ENCODE measurements at places on chromosomes 6 and 20. TPM values are rescaled to one million over a fixed set of nuclear protein-coding genes. Genes with fewer than 3 reads are reported as not detected.

DNA sequence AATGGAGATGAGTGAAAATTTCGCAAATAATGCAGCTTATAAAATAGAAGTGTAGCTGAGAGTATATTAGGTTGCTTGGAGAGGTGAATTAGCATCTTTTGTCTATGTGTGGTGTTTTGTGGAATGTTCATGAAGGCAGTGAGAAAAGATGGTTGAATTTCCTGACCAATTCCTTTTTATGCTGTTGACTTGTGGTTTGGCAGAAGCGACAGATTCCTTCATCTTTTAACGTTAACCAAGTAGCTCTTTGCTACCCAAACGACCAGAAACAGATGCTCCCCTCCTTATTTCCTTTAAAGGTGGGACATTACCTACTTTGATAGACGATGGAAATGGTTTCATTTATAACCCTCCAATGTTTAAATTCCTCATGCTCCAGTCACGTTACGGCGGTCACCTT is 390.5 kb downstream of the QKI start:
- no peak overlapping the region for H3K4me3 ChIP-seq
- H3K27ac ChIP-seq: no peak overlapping the region
- no peaks in the 10 kb centered on the region for H3K36me3 ChIP-seq
- no peaks in the 10 kb centered on the region for H3K27me3 ChIP-seq

- no peak overlapping the region for H3K27ac ChIP-seq
- DNase-seq: no peak
- peaks cover 2% of the 10 kb centered on the region for H3K27me3 ChIP-seq
- H3K4me1 ChIP-seq: no peaks in the 10 kb centered on the region
Measured at GRCh38 chr6:125183391-125183790, 29.8 kb downstream of the TPD52L1 start.

DNA sequence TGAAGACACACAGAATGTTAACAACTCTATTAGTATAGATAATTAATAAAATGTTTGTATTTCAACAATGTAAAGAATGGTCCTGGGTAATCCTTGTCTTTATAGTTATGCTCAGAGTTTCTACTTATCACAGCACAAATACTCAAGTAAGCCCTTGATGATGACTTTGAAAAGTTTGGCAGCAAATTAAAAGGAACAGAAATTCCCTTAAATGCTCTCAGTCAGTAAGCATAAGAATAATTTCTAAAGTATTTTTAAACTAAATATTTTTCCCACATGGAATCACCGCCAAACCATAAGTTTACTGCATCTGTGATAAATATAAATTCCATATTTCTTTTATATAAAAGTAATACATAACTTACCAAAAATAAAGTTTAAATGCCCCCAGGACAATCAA is 96.1 kb downstream of the COL12A1 start:
- no peak overlapping the region for H3K27ac ChIP-seq
- H3K27me3 ChIP-seq: no peaks in the 10 kb centered on the region
- DNase-seq: no peak
- no peaks in the 10 kb centered on the region for H3K4me1 ChIP-seq

DNA sequence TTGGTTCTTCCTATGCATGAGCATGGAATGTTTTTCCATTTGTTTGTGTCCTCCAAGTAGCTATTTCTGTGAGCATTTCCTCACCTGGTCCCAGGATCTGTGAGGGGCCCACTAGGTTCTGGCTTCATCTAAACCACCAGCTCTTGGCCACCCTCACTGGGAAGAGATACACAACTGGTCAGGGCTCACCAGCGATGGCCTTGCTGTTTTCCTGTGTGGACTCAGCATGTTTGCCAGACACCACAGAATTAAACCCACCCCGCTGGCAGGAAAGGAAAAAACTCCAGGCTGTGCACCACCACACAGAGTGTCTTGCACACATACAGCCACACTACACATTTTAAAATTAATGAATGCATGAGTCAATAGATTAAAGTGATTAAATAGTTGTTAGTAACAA is 65.1 kb upstream of the NXT1 start:
- DNase-seq: no peak
- H3K27me3 ChIP-seq: no peaks in the 10 kb centered on the region
- no peak overlapping the region for H3K27ac ChIP-seq
- H3K4me1 ChIP-seq: no peaks in the 10 kb centered on the region
- no peaks in the 10 kb centered on the region for H3K36me3 ChIP-seq

DNA sequence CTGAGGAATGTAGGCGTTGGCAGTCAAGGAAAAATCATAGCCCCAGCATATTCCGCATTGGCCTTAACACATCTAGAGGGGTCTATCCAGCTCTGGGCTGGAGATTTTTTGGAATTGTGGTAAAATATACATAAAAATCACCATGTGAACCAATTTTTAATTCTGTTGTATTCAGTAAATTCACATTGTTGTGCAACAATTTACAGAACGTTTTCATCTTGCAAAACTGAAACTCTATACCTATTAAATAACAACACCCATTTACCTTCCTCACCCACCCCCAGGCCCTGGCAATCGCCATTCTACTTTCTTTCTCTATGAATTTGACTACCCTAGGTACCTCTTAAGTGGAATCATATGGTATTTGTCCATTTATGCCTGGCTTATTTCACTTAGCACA is 6.8 kb upstream of the JAG1 start:
- no peaks in the 10 kb centered on the region for H3K27me3 ChIP-seq
- no peak overlapping the region for H3K27ac ChIP-seq
- no peaks in the 10 kb centered on the region for H3K4me1 ChIP-seq
- no peaks in the 10 kb centered on the region for H3K36me3 ChIP-seq
- DNase-seq: no peak

DNA sequence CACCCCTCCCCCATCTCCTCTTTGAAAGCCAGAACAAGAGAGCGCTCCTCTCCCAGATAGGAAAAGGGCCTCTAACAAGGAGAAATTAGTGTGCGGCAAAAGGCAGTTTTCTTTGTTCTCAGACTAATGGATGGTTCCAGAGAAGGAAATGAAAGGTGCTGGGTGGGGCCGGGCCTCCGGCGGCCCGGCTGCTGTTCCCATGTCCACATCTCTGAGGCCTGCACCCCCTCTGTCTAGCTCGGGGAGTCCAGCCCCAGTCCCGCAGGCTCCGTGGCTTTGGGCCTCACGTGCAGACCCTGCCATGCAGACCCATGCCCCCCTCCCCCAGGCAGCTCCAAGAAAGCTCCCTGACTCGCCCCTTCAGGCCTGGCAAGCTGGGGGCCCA is 35.8 kb upstream of the MRGBP start:
- H3K27me3 ChIP-seq: no peaks in the 10 kb centered on the region
- H3K27ac ChIP-seq: no peak overlapping the region
- H3K36me3 ChIP-seq: no peaks in the 10 kb centered on the region
- H3K4me1 ChIP-seq: no peaks in the 10 kb centered on the region
- DNase-seq: no peak

Gene TMEM74B
- total RNA-seq: 1.1 TPM

Gene WFDC10B
- not detected for total RNA-seq

Gene RAET1G
- total RNA-seq: 1.2 TPM

- H3K4me3 ChIP-seq: no peak overlapping the region
- no peak overlapping the region for H3K27ac ChIP-seq
- DNase-seq: peak; percentile 24
- H3K27me3 ChIP-seq: peaks cover 7% of the 10 kb centered on the region
- peaks cover 6% of the 10 kb centered on the region for H3K4me1 ChIP-seq
Measured at GRCh38 chr6:117448732-117449485, 23.2 kb upstream of the ROS1 start.

DNA sequence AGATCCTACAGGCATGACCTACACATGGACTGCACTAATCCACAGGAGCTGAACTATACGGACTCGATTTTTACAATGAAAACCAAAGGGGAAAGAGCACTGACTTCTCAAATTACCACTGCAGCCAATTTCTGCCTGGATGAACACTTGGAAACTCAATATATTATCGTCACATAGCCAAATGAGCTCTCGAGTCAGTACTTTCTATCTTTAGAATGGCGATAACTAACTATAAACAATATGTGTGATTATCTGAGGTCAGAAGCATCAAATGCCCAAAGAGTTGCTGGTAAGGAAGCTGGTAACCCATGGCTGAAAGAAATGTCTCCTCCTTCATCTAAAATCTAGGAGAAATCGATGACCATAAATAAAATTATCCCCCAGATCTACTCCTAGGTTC is 86.7 kb downstream of the KIF16B start:
- H3K4me1 ChIP-seq: no peaks in the 10 kb centered on the region
- H3K4me3 ChIP-seq: no peak overlapping the region
- no peaks in the 10 kb centered on the region for H3K27me3 ChIP-seq
- H3K36me3 ChIP-seq: no peaks in the 10 kb centered on the region

Gene ZNF311
- total RNA-seq: 0.39 TPM

Gene BTN1A1
- total RNA-seq: 0.10 TPM

Gene CNR1
- total RNA-seq: 0.13 TPM

GRCh38 chr20:43844778-43845614 is 69.7 kb upstream of the TOX2 start:
- no peaks in the 10 kb centered on the region for H3K36me3 ChIP-seq
- peaks cover 33% of the 10 kb centered on the region for H3K4me1 ChIP-seq

Gene CALHM6
- not detected for total RNA-seq

DNA sequence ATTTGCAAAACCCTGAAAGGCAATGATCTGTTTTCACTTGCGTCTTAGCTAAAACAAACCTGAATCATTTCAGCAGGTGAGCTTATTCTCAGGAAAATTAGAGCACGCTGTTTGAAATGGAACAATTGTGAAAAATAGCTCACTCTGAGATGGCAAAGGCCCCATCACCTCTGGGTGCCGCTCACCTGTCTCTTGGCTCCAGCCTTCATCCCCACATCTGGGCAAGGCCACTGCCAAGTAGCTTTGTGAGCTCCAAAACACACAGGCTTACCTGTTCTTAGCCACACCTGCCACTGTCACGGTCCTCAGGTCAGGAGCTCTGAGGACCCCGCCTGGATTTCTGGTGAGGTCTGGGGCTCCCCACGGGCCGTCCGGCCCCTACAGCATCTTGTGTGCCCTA is 66.7 kb downstream of the SMOC2 start:
- peaks cover 47% of the 10 kb centered on the region for H3K27me3 ChIP-seq
- H3K4me3 ChIP-seq: no peak overlapping the region
- H3K27ac ChIP-seq: no peak overlapping the region
- no peak for DNase-seq

GRCh38 chr6:152099446-152100182 is 292.1 kb downstream of the ESR1 start:
- no peaks in the 10 kb centered on the region for H3K27me3 ChIP-seq
- no peak for DNase-seq
- H3K4me1 ChIP-seq: no peaks in the 10 kb centered on the region
- H3K4me3 ChIP-seq: no peak overlapping the region
- no peak overlapping the region for H3K27ac ChIP-seq

Gene CST3
- 158 TPM for total RNA-seq

GRCh38 chr6:133432021-133432989 is 191.1 kb downstream of the EYA4 start:
- no peaks in the 10 kb centered on the region for H3K27me3 ChIP-seq
- H3K4me1 ChIP-seq: no peaks in the 10 kb centered on the region
- DNase-seq: no peak
- H3K4me3 ChIP-seq: no peak overlapping the region
- H3K27ac ChIP-seq: no peak overlapping the region
- no peaks in the 10 kb centered on the region for H3K36me3 ChIP-seq

DNA sequence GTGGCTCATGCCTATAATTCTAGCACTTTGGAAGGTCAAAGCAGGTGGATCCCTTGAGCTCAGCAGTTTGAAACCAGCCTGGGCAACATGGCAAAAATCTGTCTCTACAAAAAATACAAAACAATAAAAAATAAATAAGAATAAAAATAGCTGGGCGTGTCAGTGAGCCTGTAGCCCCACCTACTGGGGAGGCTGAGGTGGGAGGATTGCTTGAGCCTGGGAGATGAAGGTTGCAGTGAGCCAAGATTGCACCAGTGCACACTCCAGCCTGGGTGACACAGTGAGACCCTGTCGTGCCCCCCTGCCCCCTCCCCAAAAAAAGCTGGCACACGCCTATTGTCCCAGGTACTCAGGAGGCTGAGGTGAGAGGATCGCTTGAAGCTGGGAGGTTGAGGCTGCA is 35.1 kb upstream of the SRPK1 start:
- H3K27me3 ChIP-seq: peaks cover 9% of the 10 kb centered on the region
- DNase-seq: no peak
- H3K4me3 ChIP-seq: no peak overlapping the region
- H3K27ac ChIP-seq: no peak overlapping the region

Gene LTA
- total RNA-seq: 0.72 TPM

Gene TFAP2A
- 83.9 TPM for total RNA-seq

DNA sequence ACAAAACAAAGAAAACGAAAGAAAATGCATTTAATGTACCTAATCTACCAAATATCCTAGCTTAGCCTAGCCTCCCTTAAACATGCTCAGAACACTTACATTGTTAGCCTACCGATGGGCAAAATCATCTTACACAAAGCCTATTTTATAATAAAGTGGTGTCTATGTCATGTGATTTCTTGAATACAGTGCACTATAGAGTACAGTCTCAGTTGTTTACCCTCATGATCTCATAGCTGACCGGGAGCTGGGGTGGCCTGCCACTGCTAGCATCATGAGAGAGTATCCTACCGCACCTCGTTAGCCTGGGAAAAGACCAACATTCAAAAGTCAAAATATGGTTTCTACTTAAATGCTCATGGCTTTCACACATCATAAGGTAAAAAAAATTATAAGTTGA is 16.6 kb downstream of the GCNT2 start:
- H3K4me3 ChIP-seq: no peak overlapping the region
- peaks cover 10% of the 10 kb centered on the region for H3K4me1 ChIP-seq
- H3K36me3 ChIP-seq: no peaks in the 10 kb centered on the region
- DNase-seq: no peak
- H3K27me3 ChIP-seq: no peaks in the 10 kb centered on the region

- H3K4me3 ChIP-seq: no peak overlapping the region
- no peaks in the 10 kb centered on the region for H3K36me3 ChIP-seq
- H3K27ac ChIP-seq: no peak overlapping the region
- no peaks in the 10 kb centered on the region for H3K27me3 ChIP-seq
Measured at GRCh38 chr6:90849686-90850085, 262.8 kb upstream of the MAP3K7 start.

Gene TNNC2
- 0.26 TPM for total RNA-seq

Gene GSTA4
- 3.9 TPM for total RNA-seq

DNA sequence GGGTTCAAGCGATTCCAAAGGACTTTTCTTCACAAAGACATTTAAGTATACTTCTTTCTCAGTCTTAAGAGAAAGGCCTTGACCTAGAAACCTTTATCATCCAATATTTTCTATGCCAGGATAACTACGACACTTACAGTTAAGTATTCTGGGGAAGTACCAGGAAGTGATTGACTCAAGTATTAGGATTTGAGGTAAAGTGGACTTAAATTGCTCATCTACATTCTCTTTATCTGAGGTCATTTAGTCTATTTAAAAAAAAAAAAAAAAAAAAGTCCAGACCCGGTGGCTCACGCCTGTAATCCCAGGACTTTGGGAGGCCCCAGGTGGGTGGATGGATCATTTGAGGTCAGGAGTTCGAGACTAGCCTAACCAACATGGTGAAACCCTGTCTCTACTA is 114.7 kb downstream of the ZFAND3 start:
- H3K4me1 ChIP-seq: no peaks in the 10 kb centered on the region
- no peak overlapping the region for H3K27ac ChIP-seq
- no peak overlapping the region for H3K4me3 ChIP-seq
- DNase-seq: no peak
- H3K27me3 ChIP-seq: no peaks in the 10 kb centered on the region
- no peaks in the 10 kb centered on the region for H3K36me3 ChIP-seq

Gene SEL1L2
- total RNA-seq: not detected

Gene OR2B6
- total RNA-seq: 0.26 TPM

Gene PPP2R5D
- 63.6 TPM for total RNA-seq

Gene MAP3K5
- total RNA-seq: 8.1 TPM

GRCh38 chr20:7723284-7723683 is 217.0 kb downstream of the HAO1 start:
- H3K27me3 ChIP-seq: no peaks in the 10 kb centered on the region
- no peaks in the 10 kb centered on the region for H3K36me3 ChIP-seq
- H3K4me3 ChIP-seq: no peak overlapping the region
- H3K27ac ChIP-seq: no peak overlapping the region
- no peaks in the 10 kb centered on the region for H3K4me1 ChIP-seq
- no peak for DNase-seq

Measured in Panc1 (cell line).